ENCODE measurements at places on chromosomes 6 and 20.

- peak; percentile 95 for DNase-seq
These were observed 55.0 kb downstream of the GNAS start for GRCh38 chr20:58907320-58908137.

DNA sequence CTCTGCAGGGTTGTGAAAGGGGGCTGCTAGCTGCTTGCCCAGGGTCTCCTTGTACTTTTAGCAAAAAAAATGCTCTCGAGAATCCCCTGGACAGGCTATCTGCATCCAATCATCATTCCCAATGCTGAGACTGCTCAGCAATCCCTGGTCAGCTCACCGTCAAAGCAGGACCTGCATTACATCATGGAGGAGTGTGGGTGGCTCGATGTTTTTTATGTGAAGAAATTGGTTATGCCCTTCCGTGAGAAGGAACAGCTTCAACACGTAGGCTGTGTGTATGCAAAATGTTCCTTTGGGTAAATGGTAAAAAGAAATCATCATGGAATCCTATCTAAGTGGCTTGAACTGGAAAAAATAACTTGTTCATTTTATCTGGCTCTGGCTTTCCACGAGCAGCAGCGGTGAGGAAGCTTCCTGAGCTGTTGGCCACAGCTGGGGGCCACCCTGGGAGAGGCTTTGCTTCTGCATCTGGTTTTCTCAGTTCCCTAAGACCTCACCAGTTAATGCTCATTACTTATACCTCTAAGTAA, 111.4 kb downstream of the FYN start:
- DNase-seq, result no peak

GRCh38 chr6:158627940-158628211, 16.7 kb downstream of the DYNLT1 start:
- DNase-seq, result no peak

- DNase-seq, result no peak
These were observed 247.9 kb downstream of the SLC24A3 start for GRCh38 chr20:19460386-19460785.

DNA sequence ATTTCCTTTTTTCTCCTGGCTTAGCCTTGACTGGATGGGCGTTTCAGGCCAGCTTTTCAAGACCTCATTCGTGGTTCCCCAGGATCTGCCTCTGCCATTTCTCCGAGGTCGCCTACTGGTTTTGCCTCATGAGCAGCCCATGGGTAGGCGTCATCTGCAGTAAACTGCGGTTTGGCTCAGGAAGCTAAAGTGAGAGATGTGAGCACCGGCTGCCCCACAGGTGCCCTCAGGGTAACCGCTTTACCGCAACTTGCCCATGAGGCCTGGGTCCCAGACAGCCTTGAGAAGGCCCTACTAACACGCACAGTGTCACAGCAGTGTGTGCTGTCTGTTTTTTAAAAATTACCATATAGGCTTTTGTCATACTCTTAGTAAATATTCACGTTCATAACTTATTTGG, 53.4 kb upstream of the TBXT start:
- no peak for DNase-seq

- DNase-seq, result no peak
These were observed 81.7 kb upstream of the CD83 start for GRCh38 chr6:14035874-14036273.

GRCh38 chr6:3607171-3607570, 144.3 kb downstream of the PXDC1 start:
- DNase-seq, result no peak

DNA sequence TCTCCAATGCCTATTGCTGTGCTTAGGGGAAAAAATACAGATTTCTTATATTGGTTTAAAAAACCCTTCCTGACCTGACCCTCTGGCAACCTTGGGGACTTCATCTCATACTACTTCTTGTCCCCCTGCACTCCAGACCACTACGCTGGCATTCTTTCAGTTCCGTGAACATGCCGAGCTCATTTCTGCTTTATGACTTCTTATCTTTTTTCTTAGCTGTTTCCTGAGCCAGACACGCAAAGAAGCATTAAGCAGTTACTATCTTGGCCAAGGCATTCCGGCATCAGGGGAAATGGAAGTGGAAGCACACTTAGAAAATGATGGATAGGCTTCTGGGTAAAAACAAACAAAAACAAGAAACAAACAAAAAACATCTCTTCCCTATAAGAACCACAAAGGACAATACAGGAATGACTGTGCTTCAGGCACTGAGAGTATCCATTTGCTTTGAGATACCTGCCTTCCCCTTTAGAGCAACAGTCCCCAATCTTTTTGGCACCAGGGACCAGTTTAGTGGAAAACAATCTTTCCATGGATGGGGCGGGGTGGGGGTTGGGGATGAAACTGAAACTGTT, 4.4 kb upstream of the CCDC28A start:
- DNase-seq, result no peak

DNA sequence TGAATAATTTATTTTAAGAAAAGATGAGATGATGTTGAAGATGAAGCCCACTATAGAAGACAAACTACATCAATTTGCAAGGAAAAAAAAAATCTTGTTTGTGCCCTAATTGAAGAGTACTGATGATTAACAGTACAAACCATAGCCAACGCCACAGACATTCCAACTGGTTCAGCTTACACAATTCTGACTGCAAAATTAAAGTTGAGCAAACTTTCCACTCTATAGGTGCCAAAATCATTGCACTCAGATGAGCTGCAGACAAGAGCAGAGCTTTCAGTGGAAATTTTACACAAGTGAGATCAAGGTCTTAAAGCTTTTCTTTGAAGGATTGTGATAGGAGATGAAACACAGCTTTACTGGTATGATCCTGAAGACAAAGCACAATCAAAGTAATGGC, 85.3 kb downstream of the OGFRL1 start:
- DNase-seq, result no peak

GRCh38 chr6:7958464-7958863, 47.9 kb upstream of the TXNDC5 start:
- no peak for DNase-seq

DNA sequence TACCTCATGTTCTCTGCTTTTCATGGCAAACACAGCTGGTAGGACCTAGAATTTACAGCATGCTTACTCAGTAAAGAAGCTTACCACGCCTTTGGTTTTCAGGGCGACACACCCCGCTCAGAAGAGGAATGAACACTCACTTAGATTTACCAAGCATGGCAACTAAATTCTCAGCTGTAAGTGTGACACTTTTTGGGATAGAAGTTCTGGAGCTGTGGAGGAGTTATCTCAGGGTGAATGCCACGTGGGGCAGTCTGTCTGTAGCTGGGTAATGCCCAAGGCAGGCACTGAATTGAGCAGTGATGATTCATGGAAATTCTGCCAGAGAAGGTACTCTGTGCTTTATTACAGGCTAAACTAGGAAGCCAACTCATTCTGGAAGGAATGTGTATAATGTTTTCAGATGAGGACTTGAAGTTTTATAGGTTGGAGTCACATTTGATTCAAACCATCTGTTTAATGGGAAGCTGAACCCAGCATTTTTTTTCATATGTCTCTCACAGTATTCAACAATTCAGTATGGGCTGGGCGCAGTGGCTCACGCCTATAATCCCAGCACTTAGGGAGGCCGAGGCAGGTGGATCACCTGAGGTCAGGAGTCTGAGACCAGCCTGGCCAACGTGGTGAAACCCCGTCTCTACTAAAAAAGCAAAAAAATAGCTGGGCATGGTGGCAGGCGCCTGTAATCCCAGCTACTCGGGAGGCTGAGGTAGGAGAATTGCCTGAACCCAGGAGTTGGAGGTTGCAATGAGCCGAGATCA, 3.5 kb upstream of the PRIM2 start:
- peak; percentile 80 for DNase-seq

GRCh38 chr20:19765266-19765665, 7.2 kb downstream of the RIN2 start:
- no peak for DNase-seq

DNA sequence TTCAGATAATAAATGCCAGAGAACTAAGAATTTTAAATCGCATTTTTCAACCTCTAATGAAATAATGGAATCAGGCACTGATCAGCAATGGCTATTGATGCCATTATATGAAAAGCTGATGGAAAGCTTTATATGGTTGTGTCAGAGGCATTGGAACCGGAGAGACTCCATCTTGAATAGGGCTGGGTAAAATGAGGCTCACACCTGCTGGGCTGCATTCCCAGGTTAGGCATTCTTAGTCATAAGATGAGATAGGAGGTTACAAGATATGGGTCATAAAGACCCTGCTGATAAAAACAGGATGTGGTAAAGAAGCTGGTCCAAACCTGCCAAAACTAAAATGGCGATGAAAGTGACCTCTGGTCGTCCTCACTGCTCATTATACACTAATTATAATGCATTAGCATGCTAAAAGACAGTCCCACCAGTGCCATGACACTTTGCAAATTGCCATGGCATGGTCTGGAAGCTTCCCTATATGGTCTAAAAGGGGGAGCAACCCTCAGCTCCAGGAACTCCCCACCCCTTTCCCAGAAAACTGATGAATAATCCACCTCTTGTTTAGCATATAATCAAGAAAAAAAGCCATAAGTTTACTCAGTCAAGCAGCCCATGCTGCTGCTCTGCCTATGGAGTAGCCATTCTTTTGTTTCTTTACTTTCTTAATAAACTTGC, 40.2 kb upstream of the CD83 start:
- DNase-seq, result no peak

DNA sequence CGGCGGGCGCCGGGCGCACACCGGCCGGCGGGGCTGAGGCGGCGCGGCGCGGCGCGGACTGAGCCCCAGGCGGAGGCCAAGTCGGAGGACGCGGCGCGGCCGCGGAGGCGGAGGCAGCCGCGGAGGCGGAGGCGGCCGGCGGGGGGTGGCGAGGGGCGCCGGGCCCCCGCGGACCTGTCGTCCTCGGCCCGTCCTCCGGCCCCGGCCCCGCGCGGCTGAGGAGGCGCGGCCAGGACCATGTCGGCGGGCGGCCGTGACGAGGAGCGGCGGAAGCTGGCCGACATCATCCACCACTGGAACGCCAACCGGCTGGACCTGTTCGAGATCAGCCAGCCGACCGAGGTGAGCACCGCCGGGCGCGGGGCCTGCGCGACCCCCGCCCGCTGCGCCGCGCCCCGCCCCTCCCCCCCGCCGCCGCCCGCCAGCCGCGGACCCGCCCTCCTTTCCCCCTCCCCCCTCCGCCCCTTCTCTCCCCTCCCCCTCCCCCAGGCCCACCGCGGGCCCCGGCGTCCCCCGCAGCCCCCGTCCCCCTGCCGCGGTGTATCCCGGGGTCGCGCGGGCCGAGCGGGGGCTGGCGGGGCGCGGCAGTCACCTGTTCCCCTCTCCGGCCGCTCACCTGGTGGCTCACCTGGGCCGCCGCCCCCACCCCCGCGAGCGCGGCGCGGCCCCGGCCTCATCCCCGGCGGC, at the start of gene AFDN:
Gene AFDN (plus strand): TSS at position 16 of the 687 bp plus-strand sequence. CDS start 222 bp downstream, at position 238.
- peak; percentile 36 for DNase-seq

GRCh38 chr6:127477658-127478057, 18.5 kb upstream of the KIAA0408 start:
- DNase-seq, result no peak

DNA sequence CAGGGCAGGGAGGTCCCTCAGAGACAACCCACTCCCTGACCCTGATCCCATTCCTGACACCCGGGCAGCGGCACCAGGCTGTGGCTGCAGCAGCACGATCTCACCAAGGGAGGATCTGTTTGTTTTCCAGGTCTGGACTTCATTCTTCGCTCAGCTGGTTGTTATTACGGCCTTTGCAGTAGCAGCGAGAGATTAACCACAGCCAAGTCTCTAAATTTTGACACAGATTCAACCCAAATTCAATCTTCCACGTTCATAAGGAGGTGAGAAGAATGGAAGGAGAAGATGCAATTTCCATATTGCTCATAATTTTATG, 91.1 kb upstream of the THBS2 start:
- DNase-seq, result no peak

DNA sequence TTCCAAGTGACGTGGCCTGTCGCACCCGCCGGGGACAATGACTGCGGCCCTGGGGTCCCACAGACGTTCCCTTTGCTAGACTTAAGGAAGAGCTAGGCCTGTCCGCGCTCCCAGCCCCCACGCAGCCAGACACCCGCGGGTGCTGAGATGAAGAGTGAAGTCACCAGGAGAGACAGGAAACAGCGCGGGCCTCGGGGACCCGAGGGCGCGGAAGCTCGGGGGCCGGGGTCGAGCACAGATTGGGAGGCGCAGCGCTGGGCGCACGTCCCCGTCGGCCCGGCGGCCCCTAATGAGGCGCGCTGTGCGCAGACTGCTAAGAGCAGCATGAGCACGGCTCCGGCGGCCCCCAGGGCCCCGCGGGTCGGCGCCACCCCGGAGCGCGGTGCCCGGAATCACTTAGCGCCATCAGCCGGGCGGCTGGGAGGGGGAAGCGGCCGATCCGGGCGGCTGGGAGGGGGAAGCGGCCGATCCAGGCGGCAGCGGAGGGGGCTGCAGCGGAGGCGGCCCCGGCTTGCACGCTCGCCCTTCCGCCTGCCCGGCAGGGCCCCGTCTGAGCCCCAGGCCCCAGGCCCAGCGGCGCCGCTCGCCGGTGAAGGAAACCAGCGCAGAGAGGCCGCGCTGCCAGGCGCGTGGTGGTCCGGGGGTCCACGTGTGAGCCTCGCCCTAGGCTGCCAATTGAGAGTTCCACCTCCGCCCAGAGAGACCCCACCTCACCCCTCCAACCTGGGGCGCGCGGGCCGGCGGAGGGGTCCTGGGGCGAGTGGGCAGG, 8.3 kb upstream of the AVP start:
- no peak for DNase-seq

DNA sequence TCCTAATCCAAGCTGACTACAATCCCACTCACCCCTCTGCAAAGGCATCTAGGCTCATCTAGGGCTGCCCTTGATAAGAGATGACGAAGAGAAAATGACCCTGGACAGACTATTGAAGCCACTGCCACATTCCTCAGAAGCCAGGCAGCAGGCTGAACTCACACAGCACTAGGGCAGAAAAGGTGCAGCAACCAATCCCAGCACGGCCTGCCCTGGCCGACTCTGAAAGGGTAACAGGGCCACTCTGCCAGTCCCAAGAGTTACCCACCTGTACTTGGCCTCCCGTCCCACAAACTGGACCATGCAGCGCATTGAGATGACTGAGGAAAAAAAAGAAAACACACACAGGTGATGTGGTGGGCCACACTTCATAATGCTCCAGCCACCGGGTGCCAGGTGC, 9.1 kb downstream of the MTCH1 start:
- no peak for DNase-seq

DNA sequence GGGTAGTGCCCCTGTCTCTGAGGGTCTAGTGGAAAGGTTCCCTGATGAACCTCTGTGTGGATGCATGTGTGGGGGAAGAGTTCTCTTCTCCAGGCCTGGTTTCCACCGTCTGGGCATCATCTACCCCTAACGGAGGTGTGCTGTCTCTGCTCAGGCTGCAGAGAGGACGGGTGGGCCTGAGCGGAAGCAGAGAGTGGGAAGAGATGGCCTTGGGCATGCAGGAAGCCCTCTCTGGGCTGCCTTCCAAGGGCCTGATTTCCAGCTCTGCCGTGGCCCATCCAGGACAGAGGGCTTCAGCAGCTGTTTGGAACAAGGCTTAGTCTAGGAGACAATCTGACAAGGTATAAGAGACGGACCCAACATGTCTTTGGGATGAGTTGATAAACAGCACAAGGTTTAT, 220.1 kb upstream of the DTNBP1 start:
- DNase-seq, result no peak

- DNase-seq, result no peak
These were observed 205.8 kb upstream of the SSTR4 start for GRCh38 chr20:22829356-22829755.

DNA sequence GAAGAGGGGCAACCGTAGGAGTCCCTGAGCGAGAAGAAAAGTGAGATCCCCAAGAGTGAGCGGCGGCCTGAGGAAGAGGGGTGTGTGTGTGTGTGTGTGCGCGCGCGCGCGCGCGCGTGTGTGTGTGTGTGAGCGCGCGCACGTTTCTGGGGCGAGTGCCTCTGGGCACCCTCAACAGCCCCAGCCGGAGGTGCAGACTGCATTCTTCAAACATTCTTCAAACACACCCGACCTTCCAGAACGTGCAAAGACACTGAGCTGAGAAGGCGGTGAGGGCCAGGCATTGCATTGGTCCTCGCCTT, 76.2 kb upstream of the FOXP4 start:
- DNase-seq, result peak; percentile 25

GRCh38 chr6:5083307-5083583, 1.9 kb upstream of the PPP1R3G start:
- DNase-seq, result no peak

Data from RWPE1 (cell line).